SK-N-DZ (cell line): ENCODE measurements at places on chromosomes 16 and 17.

DNA sequence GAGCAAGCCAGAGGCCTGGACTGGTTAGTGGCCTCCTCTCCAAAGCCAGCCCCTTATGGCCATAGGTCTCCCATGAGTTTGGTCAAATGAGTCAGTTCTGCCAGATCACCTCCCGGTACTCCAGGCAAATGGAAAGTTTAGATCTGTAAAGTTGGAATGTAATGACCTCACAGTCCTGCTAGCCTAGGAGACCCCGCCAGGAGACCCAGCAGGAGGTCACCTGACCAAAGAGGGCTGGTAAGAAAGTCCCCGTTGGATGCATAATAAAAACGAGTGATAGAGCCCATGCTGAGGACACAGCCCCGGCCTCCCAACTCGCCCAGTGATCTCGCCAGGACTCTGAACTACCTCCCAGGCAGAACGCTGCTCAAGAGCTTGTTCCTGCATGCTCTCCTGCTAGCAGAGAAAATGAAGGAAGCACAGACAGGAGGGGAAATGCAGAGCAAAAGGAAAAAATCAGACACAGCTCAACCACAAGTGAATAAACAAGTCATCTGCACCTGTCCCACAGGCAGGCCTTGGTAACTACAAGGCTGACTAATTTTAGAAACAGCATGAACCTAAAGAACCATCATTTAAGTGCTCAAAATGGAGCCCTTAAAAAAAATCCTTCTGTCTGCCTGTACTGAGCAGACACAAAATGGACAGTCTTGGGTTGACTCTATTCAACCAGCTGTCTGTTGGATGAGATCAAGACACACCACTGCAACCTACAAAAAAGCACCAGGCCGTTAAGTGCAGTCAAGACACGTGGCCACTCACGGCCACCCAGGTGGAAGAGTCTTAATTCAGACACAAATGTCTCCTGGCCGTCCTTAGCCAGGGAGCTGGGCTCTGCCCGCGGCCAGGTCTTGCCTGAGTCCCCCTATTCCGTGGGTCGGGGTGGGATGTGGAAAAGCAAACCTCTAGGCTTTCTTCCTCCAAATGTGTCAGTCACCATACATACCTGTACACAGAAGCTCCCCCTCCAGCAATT is 9.2 kb downstream of the CDIP1 start:
- no peak for DNase-seq

- no peak for DNase-seq
These were observed 34.3 kb upstream of the ERCC4 start for GRCh38 chr16:13885700-13886099.

DNA sequence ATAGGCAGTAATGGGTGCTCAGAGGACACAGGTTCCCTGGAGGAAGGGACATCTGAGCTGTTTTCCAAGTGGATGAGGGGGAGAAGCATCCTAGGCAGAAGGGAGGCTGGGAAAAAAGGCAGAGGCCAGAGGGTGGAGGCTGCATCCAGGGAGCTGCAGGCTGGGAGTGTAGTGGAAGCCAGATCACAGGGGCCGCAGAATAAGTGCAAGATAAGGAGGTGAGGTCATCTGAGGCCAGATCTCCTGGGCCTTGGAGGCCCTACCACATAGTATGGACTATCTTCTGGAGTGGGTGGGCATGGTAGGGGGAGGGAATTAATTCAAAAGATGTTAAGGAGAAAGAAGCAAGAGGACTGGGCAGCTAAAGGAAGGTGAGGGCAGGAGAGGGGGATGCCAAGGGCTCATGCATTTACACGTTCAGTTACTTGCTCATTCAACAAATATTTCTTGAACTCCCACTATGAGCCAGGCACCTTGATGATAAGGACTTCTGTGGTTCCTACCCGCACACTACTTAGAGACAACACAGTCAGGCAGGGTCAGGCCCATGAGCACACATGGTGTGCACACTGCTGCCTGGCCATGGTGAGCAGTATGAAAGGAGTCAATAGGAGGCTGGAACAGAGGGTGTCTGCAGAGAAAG is 2.4 kb upstream of the RIPOR1 start:
- no peak for DNase-seq

DNA sequence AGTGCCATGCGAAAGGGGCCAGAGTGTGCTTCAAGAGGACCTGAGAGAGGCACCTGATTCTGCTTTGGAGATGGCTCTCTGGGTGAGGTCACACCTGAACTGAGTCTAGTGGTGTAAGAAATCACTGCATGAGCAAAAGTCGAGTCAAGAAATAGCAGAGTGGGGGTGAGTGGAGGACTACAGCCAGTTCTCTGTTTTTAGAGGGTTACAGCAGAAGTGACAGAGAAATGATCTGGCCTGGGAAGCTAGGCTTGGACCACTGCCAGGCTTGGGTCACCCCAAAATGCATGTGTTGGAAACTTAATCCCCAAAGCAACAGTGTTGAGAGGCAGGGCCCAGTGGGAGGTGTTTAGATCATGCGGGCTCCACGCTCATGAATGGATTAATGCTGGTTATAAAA is 312.0 kb downstream of the CBLN1 start:
- no peak for DNase-seq

- no peak for DNase-seq
These were observed 13.8 kb upstream of the WDR45B start for GRCh38 chr17:82661717-82662683.

DNA sequence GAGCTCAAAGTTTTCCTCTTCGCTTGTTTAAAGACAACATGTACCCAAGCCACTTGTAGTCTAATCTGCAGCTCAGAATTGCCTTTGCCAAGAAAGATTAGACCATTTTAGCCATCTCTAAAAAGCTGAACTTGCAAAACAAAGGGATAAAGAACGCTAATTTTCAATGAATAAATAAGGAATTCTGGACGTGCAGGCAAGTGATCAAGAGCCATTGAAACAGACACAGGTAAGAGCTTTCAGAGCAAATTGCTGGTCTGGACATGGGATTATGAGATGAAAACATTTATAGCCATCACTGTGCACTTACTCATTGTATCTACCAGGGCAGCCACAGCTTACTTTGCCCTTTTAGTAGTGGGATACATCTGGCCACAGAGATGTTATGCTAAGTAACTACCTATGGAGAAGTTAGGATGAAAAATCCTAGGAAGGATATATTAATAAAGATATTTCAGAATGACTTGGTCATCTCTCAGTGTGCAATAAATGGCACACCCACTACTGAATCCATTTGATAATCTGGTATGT is 44.4 kb downstream of the RND2 start:
- no peak for DNase-seq

GRCh38 chr17:78838574-78839005 is 2.0 kb downstream of the USP36 start:
- no peak for DNase-seq

DNA sequence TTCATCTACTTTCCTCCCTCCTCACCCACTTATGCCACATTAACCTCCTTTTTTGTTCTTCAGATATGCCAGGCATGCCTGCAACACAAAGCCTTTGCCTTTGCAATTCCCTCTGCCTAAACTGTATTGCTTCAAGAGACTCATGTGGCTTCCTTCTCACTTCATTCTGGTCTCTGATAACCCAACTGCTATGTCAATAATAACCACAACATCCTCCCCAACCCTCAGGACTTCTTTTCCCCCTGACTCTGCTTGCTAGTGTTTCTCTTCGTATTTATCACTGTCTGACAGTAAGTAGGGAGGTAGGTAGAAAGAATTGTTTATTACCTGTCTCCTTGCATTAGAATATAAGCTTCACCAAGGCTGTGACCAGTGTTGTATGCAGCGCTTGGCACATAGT is 22.4 kb downstream of the RBL2 start:
- no peak for DNase-seq

DNA sequence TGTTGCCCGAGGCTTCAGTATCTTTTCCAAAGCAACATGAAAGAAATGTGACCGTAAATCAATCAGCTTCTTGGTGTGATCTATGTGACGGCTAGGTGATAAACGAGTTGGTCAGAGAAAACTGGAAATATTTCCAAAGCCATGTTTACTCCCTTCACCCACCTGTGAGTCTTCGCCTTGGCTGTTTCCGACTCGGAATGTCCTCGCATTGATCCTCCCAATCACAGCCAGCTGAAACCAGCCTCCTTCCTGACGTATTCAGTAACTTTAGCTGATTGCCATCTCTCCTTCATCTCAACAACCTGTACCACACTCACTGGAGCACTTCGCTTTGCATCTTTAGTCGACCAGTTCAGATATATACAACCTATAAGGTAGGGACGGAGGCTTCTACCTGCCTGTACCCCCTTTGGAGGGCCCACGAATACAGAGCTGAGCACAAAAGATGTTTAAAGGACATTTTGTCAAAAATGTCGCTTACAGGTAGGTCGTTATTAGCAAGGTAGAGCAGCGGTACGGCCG is 705 bp downstream of the KRABD2 start:
- peak; percentile 46 for DNase-seq

DNA sequence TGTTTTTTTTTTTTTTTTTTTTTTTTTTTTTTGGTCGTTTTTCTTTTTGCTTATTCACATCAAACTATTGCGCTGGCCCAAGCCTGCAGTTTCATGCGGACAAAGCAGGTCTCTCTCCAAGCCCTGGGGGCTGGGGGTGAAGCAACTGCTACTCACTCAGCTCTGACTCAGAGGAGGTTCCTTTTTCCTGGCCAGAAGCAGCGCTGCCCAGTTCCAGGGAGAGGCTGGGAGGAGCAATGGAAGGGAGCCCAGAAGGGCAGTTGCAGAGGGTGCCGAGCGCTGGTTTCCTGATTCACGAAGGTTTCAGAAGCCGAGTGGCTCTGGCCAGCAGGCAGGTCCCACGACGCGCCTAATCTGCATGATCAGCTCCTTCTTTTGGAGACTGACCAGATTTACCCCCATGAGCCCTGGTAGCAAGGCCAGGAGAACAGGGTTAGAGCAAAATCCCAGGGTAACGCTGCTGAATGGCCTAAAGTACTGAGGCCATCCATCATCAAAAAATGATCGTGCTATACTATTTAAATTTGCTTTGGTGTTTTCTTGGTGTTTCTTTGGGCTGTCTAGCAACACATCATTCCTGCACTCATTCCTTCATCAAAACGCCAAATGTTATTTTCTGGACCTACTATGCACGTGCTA is 144.7 kb upstream of the SOX9 start:
- DNase-seq: peak; percentile 11
